ENCODE measurements at places on chromosomes 12 and 14.

GRCh38 chr12:111971800-111972199, 41.2 kb downstream of the TMEM116 start:
- no peak for DNase-seq

DNA sequence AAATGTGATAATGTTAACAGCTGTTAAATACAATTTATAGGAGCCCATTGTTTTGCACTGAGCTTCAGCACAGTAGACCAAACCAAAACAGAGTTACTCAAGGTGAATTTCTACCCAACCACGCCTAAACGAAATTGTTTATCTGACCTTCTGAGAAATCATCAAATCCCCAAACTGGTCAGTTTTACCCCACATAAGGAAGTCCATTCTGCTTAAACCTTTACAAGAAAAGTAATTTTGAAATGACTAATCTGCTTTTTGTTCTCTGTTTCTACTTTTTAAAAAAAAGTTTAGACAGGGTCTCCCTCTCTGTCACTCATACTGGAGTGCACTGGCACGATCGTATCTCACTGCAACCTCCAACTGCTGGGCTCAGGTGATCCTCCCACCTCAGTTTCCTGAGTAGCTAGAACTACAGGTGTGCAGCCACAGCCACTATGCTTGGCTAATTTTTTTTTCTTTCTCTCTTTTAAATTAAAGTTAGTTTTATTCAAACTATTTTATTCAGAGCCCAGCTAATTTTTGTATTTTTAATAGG, 1.4 kb upstream of the RNF10 start:
- DNase-seq, result no peak

GRCh38 chr14:104805326-104805678, 4.4 kb downstream of the ZBTB42 start:
- DNase-seq, result no peak

DNA sequence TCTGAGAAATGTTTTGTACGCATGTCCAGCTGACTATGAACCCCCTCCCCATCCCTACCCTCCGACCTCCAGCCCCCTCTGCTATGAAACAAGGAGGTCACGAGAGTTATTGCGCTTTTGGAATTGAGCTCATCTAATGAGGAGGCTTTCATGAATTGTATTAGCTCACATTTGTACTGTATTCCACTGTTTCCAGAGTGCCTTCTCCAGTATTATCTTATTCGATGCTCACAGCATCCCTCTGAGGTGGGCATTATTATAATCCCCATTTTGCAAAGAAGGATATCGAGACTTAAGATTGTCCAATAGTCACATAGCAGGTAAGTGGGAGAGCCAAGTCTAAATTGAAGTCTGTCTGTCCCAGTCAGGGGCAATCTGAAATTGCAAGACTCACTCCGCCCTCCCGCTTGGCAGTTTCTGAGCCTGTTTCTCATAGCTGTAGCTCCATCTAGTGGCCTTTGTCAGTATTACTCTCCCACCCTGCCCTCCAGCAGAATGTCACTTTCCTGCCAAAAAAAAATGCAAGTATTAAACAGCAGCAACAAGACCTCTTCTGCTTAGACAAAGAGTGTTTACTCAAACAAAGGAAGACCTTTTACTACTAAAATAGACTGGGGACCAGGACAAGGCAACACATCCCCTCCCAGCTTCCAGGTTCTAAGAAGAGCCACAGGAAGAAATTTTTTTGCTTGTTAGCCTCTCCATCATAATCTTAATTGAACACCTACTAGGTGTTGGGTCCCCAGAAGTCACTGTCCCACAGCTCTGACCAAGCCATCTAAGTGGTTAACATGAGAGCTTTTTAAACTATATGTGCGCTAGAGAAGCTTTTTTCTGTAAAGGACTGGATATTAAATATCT, 48.6 kb upstream of the TMEM233 start:
- DNase-seq, result peak; percentile 8

Measured in DMS79 (cell line).